ENCODE measurements at places on chromosomes 13 and 19. TPM values are rescaled to one million over a fixed set of nuclear protein-coding genes. Genes with fewer than 3 reads are reported as not detected.

The SIGLEC5 gene
- not detected for total RNA-seq

The B3GNT3 gene
- not detected for total RNA-seq

The LENG9 gene
- total RNA-seq = 5.8 TPM

- no peak for DNase-seq
Measured at GRCh38 chr19:28008695-28009094, 1204.3 kb downstream of the UQCRFS1 start.

- DNase-seq = no peak
Measured at GRCh38 chr13:111415246-111415645, 94.8 kb downstream of the TEX29 start.

DNA sequence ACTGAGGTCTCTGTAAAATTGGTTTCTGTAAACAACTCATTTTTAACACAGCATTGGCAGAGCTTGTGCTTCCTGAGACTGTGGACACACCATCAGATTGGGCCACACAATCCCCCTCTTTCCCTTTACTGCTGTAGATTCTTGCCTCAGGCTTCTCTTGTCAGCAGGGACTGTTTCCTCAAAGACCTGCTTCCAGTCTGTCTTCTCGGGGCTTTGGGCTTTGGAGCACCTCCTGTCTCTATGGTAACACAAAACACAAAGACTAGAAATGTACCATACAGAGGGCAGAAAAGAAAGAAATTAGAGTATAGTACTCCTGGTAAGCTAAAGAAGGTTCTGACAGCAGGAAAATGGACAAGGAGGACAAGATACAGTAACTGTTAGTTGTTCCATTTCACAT is 484.5 kb downstream of the DIAPH3 start:
- no peak for DNase-seq

DNA sequence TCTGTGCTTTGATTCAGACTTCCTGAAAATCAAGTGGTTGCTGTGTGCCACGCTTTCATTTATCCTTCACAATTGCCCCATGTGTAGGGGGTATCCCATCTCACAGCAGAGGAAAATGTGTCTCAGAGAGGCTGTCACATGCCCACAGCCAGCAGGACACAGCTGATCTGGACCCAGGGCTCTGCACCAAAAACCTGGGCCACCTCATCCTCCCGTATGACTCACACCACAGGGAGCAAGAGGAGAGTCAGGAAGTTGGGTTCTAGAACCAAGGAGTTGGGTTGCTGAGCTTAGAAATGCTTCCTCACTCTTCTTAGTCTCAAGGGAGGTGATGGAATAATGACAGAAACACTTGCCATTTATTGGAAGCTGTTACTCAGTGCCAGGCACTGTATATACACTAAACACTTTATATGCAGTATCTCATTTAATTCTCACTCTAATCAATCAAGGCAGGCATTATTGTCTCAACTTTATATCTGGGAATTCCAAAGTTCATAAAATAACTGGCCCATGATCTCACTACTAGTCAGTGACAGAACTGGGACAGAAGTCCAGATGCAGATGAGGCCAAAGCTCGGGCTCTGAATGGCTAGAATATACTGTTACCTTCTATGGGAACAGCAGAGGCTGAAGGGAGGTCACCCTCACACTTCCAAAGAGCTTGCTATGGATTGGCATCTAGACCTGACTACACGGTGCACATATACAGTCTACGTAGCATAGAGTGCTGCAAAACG is 47.7 kb upstream of the ATP12A start:
- no peak for DNase-seq

Data from naive thymus-derived CD8-positive, alpha-beta T cell (primary cell).